ENCODE measurements at places on chromosomes 6 and 20.

- DNase-seq, result no peak
Measured at GRCh38 chr20:15242773-15243172, 905.4 kb upstream of the FLRT3 start.

DNA sequence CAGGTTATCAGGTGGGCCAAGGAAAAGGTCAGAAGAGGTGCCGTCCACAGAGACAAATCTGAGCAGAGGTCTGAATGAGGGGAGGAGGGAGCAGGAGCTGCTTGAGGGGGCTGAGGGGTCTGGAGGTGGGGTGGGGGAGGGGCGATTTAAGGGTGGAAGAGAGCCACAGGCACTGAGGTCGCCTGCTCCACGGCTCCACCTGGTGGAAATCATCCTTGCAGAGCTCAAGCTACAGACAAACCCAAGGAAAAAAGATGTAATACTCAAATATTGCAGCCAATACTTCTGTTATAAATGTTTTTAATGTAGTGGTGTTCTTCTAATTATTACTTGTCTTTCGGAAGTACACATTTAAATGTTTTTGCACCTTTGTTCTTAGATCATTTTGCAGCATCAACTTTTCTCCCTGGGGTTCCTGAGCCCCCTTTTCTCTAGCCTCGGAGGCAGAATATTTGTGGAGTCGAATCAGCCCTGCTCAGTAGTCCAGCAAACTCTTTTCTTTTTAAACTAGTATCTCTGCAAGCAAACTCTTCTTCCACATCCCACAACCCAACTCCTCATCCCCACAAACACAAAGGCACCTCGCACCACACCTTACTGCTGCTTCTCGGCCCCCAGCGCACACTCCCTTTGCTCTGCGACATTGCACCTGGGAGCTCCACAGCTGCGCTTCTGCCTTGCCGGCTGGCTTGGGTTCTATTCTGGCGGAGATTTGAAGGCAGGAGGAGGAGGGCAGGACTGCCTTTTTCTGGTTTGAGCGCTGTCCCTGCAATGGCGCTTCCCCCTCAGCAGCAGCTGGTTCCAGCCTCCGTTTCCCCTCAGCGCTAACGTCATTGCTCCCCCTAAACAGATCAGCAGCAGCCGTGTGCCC is 51.0 kb upstream of the TFAP2A start:
- DNase-seq, result peak; percentile 75

GRCh38 chr6:4880363-4880762 is 104.2 kb downstream of the CDYL start:
- no peak for DNase-seq

GRCh38 chr6:75308250-75308988 is 23.8 kb upstream of the TMEM30A start:
- no peak for DNase-seq

- DNase-seq, result no peak
Measured at GRCh38 chr20:31537890-31538289, 23.6 kb downstream of the HM13 start.

DNA sequence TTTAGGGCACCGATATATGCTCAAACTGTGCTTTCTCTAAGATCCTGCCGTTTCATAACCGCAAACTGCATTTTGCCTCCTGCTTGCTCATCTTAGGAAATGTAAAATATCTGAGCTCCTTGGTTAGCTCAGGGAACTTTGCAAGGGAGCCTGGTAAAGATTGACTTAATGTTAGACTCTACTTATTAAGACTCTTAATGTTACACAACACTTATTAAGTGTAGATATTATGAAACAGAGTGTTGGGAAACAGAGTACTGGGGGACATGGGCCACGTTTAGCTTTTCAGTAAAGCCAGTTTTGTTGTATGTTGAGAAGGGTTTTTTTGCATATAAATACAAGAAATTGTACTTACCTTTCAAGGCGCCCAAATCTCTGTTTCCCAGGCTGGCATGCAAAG is 1.9 kb downstream of the LTV1 start:
- peak; percentile 23 for DNase-seq

GRCh38 chr6:148760568-148761526 is 14.0 kb downstream of the UST start:
- DNase-seq, result peak; percentile 96
